Stimulated activated CD4-positive, alpha-beta T cell treated with anti-CD3 and anti-CD28 coated beads, TNF-alpha, amount 100 ng/mL, for 24 hours (primary cell): ENCODE measurements at places on chromosomes 7 and 10.

DNA sequence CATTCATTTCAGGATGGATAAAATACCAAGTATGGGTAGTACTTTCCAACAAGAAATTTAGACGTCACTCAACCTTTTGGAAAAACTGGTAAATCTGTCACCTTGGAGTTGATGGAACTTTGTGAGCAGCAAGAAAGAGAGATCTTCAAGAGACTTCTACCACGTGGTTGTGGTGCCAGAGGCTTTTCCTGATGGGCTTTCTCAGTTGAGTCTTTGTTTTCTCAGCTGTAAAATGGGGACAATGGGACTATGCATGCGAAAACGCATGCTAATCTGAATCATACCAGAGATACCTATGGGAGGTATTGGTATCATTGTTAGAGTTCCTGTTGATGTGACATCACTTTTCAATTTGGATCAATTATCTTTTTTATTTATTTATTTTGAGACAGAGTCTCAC lies 59.4 kb downstream of the THNSL1 start:
- DNase-seq: no peak

- DNase-seq: no peak
These were observed 271.9 kb downstream of the TNS3 start for GRCh38 chr7:47310020-47310419.

- DNase-seq: no peak
These were observed 1.0 kb downstream of the TWIST1 start for GRCh38 chr7:19116121-19117090.

DNA sequence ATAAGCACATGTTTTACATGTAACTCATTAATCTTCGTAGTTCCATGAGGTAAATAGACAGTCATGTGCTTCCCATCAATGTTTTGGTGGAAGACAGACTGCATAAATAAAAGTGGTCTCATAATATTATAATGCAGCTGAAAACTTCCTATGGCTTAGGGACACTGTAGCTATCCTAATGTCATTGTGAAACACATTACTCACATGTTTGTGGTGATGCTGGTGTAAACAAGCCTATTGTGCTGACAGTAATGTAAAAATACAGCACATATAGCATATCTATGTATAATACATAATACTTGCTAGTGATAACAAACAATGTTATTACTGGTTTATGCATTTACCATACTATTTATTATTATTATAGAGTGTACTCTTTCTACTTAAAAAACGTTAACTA lies 37.2 kb upstream of the PLXDC2 start:
- no peak for DNase-seq

DNA sequence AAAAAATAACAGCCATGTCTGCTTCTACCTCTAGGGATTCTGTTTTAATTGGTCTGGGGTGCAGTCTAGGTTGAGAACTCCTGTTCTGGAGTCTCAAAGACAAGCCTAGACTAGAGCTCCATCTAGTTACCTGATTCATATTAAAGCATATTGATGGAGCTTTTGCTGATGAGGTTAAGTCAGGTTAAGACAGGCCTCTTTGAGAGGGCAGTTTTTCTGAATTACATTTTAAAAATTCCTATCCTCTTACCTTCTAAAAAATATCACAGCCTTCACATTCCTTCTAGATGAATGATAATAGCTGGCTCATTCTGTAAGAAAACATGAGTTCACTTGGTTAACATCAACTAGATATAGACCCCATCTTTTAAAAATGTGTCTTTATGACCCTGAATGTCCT lies 28.9 kb downstream of the MGAM start:
- no peak for DNase-seq

DNA sequence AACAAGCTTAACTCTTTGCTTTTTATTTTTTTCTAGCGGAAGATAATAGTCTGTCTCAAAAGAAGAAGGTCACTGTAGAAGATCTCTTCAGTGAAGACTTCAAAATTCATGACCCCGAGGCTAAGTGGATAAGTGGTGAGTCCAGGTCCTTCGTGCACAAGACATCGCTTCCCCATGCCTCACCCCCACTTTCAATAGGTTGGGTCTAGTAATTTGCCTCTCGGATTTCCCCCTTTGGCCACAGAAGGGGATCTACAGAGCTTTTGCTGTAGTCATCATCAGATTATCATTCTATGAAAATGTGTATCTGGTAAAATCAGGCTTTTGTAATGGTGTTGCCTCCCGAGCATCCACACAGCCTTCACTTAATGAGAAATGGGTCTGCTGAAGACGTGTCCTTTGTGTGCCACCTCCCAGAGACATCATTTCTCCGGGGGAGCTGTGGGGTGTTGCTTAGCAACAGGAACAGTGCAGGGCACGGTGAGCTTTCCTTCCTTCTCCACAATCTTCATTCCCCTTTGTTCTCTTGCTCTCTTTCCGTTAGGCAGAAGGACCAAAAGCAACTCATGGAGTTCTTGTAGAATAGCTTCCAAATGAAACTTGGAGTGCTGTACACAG lies 422.8 kb downstream of the DPP6 start:
- DNase-seq: no peak

- DNase-seq: no peak
These were observed 45.6 kb downstream of the CACNA2D1 start for GRCh38 chr7:82397879-82398524.

- no peak for DNase-seq
These were observed 816.1 kb upstream of the C7orf33 start for GRCh38 chr7:147774461-147774860.

GRCh38 chr7:114007386-114007785 lies 88.6 kb upstream of the PPP1R3A start:
- DNase-seq: no peak

GRCh38 chr10:46559231-46559671 lies 2.8 kb upstream of the GPRIN2 start:
- no peak for DNase-seq

GRCh38 chr7:20795881-20796280 lies 9.2 kb upstream of the SP8 start:
- DNase-seq: no peak

DNA sequence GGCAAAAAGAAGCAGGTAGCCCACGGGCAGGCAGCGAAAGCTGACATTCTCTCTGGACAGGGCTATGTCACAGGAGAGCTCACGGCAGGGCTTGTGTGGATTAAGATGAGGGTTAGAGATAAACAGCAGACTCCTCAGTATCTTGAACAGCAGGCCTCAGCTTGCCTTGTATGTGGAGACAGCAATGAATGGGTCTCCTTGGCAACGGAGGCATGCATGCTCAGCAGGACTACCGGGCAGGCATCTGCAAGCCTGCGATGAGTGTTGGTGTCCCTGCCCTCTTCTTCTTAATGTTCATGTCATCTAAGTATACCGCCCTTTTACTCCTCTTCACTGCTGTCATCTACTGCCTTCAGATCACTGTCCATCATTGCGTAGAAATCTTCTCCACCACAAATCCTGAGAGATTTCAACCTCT lies 81.9 kb upstream of the C1GALT1 start:
- DNase-seq: no peak

GRCh38 chr7:134690614-134691504 lies 44.2 kb downstream of the BPGM start:
- no peak for DNase-seq
